ENCODE measurements at places on chromosomes 13 and 19.

GRCh38 chr19:9362905-9363304, at the start of gene ZNF177:
Gene ZNF177, plus strand, starts transcription at chr19:9363013. Its CDS starts 15,299 bp downstream, at chr19:9378312.
- DNase-seq, result no peak

- DNase-seq, result no peak
Measured at GRCh38 chr19:13214036-13214730, 64.0 kb downstream of the IER2 start.

DNA sequence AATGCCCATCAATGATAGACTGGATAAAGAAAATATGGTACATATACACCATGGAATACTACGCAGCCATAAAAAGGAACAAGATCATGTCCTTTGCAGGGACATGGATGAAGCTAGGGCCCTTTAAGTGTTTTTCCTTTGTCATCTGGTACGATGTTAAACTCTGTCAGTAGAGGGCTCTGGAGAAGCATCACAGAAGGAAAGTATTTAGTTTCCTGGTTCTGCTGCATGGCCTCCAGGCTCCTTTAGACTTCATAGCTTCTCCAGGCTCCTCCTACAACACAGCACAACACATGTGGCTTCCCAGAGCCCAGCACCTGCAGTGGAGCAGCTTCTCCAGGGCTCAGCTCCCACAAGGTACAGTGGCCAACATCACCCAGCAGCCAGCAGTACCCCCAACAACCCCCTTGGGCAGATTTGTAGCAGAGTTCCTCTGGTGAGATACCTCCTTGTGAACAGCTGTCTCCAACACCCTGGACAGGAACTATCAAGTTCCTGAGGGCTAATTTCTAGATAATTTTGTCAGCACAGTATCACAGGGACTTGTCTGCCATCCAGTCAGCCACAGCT, 63.4 kb downstream of the KCTD12 start:
- DNase-seq, result peak; percentile 13

DNA sequence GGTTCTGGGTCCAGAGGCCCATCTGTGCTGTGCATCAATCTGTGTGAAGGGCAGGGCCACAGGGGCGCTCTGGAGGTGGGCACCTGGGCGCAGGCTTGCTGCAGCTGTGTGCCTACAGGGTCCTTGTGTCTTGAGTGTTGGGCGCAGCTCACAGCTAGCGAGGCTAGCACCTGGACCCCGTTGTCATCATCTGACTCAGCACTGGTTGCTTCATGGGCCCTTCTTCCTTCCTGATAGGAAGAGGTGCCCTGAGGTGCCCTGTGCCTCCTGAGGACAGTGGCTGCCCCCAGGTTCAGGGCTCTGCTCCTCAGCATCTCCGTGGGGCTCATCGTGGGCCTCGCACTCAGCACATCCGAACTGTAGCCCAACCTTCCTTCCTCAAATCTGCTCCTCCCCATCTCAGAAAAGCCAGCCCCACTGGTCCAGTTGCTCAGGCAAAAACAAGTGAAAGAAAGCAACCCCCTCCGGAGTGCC, 54.8 kb downstream of the GATAD2A start:
- DNase-seq, result no peak

DNA sequence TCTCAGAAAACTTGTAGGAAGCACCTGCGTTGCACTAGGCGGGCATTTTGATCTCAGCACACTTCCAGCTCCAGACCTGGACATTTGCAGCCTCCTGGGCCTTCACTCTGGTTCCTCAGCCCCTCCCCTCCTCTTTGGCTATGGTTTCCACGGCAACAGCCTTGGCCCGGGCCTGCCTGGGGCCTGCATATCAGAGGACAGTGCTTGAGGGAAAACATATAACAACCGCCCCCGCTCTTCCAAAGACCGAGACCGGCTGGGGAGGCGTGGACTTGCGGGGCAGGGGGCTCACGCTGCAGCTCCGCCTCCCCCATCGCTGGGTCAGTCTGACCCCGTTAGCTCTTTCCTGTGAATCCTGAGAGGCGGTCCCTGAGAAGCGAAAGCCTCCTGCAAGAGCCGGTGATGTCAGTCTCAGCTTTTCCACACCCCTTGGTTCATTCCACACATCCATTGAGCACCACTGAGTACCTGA, 125.7 kb upstream of the PEG3 start:
- no peak for DNase-seq

DNA sequence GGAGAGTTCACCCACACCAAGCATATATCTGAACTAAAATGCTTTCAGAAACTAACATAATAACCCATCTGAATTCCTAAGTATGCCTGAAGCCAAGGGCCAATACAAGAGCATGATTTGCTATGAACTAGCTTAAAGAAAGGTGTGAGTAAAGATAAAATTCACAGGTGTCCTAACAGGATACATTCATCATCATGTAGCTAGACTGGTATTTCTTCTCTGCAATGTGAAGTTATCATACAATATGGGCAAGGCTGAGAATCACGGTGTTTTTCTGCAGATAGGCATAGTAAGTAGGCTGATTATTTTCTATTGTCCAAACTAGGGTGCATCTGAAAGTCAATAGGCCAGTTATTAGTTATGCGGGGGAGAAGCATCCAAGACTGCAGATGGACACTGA, 63.1 kb downstream of the STK24 start:
- DNase-seq, result no peak

- DNase-seq, result no peak
Measured at GRCh38 chr13:23025864-23026608, 154.7 kb upstream of the SGCG start.

Data from central memory CD4-positive, alpha-beta T cell (primary cell).